Endothelial cell of umbilical vein (primary cell): ENCODE measurements at places on chromosomes 12 and 14. TPM values are rescaled to one million over a fixed set of nuclear protein-coding genes. Genes with fewer than 3 reads are reported as not detected.

DNA sequence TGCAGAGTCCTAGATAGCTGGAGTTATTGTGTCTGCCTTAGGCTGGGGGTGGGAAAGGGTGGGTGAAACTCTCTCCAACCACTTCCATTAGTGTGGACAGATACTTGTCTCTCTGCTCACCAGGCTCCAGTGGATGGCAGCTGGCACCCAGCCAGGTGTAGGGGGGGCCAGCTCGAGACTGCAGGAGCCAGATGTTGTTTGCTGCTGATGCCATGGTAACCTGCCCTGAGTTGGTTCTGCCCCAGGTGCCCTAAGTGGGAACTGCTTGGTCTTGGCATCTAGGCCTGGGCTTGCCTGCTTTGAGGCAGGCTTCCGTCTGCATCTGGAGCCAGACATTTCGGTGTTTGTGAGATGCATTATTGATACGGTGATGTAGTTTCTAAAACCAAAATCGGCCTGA lies 82.2 kb downstream of the ADCK1 start:
- no peak for DNase-seq

- no peak for DNase-seq
These were observed 1.7 kb downstream of the GATC start for GRCh38 chr12:120447992-120448391.

DNA sequence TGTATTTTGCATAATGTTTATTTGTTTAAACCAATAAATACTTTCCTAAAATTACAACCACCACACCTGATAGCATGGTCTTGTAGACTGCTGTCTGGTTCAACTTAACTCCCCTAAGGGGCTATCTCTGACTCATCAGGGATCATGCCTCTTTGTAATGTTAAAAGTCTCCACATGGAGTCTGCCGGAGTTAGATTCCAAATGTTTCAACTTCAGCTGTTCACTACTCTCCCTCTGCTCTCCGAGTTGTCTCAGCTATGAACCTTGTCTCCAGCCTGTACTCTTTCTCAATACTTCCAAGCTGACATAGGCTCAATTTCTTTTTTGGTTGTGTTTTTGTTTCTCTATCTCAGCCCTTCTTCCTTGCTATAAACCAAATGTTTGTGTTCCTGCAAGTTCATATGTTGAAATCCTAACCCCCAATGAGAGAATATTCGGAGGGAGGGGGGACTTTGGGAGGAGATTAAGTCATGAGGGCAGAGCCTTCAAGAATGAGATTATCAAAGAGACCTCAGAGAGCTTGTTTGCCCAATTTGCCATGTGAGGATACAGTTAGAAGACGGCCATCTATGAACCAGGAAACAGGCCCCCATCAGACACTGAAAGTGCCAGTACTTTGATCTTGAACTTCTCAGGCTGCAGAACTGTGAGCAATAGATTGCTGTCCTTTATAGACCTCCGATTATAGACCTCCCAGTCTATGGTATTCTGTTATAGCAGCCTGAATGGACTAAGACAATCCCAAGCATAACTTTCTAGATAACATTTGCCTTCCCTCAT lies 858.2 kb downstream of the VRK1 start:
- no peak for DNase-seq

GRCh38 chr14:55245657-55246268 lies 25.5 kb upstream of the FBXO34 start:
- DNase-seq, result peak; percentile 49

DNA sequence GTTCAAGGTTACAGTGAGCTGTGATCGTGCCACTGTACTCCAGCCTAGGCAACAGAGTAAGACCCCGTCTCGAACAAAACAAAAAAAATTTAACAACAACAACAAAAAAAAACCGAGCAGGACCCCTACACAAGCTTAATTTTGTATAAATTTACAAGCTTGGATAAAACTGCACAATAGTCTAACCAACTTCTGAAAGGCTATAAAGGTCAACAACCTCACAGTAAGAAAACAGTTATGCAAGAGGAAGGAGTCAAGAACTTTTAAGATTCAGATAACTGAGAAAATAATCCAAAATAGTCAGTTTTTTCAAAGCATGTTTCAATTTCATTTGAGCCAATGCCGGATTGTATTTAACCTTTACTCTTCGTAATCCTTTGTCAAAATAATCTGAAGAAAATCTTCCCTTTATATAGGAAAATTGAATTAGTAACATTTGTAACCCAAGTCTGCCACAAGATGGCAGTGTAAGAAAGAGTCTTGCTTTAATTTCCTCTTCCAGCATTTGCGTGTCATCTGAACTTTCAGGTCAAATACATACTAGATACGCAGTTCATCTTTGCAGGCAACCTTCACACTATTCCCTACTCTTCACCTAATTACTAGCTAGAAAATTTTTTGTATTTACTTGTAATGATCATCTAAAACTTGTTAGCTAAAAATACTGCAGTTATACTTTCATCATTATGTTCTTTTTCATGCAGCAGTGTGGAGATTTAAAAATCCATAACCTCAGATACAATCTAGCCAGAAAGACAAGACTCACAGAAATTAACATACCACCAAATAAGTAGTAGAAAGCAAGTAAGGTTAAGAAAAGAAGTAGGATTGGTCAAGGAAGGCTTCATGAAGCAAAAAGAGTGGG lies 5.8 kb downstream of the CCNB1IP1 start:
- DNase-seq, result peak; percentile 75

- no peak for DNase-seq
These were observed 49.0 kb downstream of the SLC8B1 start for GRCh38 chr12:113285679-113286610.

- DNase-seq, result no peak
These were observed 22.7 kb downstream of the CCNK start for GRCh38 chr14:99503848-99504453.

GRCh38 chr12:66620026-66620425 lies 58.9 kb downstream of the GRIP1 start:
- peak; percentile 13 for DNase-seq

- DNase-seq, result no peak
These were observed 492.4 kb upstream of the TMPO start for GRCh38 chr12:98022961-98023360.

Gene PCED1B
- 1.7 TPM in 2 replicates for polyA plus RNA-seq

Gene P3H3
- 70.2 and 75.9 TPM in 2 replicates for polyA plus RNA-seq

Gene GALNT8
- polyA plus RNA-seq, result 0.03 TPM in 2 replicates

Gene CLEC14A
- polyA plus RNA-seq, result 562 and 569 TPM in 2 replicates
